ENCODE measurements at places on chromosomes 6 and 20. TPM values are rescaled to one million over a fixed set of nuclear protein-coding genes. Genes with fewer than 3 reads are reported as not detected.

DNA sequence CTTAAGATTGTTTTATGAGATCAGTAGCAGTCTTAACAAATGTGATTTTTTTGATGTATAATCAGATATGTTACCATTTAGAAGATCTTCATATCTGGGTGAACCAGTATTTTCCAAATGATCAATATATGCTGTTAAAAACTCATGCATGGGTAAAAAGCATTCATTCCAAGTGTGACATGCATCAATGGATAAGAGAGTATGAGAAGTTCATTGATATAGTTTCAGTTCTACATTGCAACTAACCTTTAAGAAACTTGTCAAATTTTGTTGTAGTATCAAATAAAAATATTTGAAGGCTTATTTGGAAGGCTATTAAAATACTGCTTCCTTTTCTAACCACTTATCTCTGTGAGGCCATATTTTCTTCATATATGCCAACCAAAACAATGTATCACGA is 117.7 kb downstream of the FIG4 start:
- no peaks in the 10 kb centered on the region for H3K36me3 ChIP-seq
- H3K4me3 ChIP-seq, result no peak overlapping the region
- no peak overlapping the region for H3K27ac ChIP-seq
- DNase-seq, result no peak

HSPA12B gene
- 14.5 TPM for total RNA-seq

BMP5 gene
- total RNA-seq, result not detected

DNA sequence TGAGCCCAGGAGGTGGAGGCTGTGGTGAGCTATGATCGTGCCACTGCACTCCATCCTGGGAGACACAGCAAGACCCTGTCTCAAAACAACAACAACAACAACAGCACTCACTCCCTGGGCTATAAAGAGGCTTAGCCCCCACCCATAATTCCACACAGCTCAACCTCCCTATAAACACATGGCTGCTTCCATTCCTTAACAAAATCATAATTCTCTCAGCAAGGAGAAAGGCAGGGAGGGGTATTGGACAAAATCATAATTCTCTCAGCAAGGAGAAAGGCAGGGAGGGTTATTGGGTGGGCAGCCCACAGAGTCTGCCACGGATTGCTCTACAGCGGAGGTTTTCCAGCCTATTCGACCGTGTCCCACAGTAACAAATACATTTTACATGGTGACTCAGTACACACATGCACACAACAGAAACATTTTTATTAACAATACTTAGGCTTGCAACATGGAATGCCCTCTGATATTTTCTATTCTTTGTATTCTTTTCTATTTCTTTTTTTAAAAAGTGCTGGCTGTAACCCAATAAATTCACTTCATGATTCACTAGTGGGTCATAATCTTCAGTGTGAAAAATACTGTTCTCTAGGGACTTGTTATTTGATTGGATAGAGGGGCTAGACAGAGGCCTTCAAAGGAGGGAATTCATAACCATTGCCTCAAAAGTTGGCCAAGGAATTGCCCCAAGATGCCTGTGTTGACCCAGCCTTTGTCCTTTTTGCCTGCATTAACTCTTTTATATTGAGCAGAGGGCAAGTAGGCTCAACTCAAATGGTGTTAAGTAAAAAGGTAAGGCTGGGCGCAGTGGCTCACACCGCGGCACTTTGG is 50.6 kb upstream of the ZMYND8 start:
- no peaks in the 10 kb centered on the region for H3K27me3 ChIP-seq
- H3K36me3 ChIP-seq, result no peaks in the 10 kb centered on the region
- DNase-seq, result no peak
- H3K4me1 ChIP-seq, result peaks cover 2% of the 10 kb centered on the region
- no peak overlapping the region for H3K27ac ChIP-seq

DNA sequence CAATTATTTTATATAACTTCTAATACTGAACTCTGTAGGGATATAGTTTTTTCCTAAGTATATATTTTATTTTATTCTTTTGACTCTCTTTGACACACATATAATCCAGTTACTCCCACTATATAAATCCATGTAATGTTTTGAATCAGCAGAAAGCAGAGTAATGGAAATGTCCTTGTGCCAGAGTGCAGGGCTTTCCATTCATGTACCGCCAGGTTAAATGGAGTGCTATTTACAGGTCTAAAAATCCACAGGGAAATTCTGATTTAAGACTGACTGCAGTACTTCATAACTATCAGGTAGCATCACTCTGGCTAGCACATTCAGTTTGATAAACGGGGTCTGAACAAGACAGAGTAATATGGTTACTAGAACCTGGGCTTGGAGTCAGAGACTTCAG is 626.8 kb downstream of the COL12A1 start:
- no peaks in the 10 kb centered on the region for H3K27me3 ChIP-seq
- H3K36me3 ChIP-seq, result no peaks in the 10 kb centered on the region
- DNase-seq, result no peak
- H3K4me1 ChIP-seq, result no peaks in the 10 kb centered on the region
- H3K4me3 ChIP-seq, result no peak overlapping the region

LY6G6D gene
- not detected for total RNA-seq

DNA sequence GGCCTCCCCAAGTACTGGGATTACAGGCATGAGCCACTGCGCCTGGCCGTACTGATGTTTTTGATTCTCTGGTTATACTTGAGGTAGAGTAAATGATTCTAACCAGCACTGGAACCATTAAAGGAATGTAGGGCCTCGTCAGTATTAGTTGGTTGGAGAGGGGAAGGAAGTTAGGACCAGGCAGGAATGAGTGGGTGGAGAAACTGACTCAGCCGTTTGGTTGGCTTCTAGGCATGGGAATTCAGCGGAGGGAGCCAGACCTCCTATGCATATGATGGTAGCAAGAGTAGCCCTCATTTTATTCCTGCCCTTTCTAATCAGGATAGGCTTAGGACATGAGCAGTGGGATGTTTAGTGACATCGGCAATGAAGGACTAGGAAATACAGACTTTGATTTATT is 19.0 kb upstream of the SERINC3 start:
- H3K36me3 ChIP-seq, result no peaks in the 10 kb centered on the region
- peaks cover 2% of the 10 kb centered on the region for H3K4me1 ChIP-seq
- no peak overlapping the region for H3K4me3 ChIP-seq
- H3K27me3 ChIP-seq, result no peaks in the 10 kb centered on the region

DNA sequence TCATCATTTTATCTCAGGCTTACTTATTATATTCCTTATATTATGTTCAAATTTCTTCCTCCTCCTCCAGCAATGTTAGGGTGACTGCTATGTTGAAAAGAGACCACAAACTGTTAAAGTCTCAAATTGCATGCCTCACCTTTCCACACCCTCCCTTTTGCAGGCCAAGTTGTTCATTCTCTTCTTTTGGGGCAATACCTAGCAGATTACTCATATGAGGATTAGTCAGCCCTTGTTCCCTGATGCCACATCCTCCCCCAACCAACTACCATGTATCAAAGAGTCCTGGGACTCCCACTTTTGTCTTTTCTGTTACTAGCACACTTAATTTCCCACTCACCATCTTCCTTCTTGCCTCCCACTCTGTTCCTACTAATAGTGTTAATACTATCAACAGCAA is 434.7 kb downstream of the BCKDHB start:
- H3K27ac ChIP-seq, result no peak overlapping the region
- H3K36me3 ChIP-seq, result no peaks in the 10 kb centered on the region
- no peak for DNase-seq
- H3K4me3 ChIP-seq, result no peak overlapping the region

- DNase-seq, result peak; percentile 87
- peak within 1 kb of the TSS; percentile 95 for H3K4me3 ChIP-seq
- H3K36me3 ChIP-seq, result no peaks in the 10 kb centered on the region
- H3K27ac ChIP-seq, result peak within 1 kb of the TSS; percentile 99
- no peaks in the 10 kb centered on the region for H3K27me3 ChIP-seq
These were observed at the start of gene TEAD3 for GRCh38 chr6:35496841-35497570. Gene TEAD3, minus strand, starts transcription at chr6:35497079.

GRCh38 chr20:38842026-38842425 is 36.5 kb downstream of the PPP1R16B start:
- no peak overlapping the region for H3K27ac ChIP-seq
- no peak overlapping the region for H3K4me3 ChIP-seq
- H3K36me3 ChIP-seq, result no peaks in the 10 kb centered on the region
- H3K4me1 ChIP-seq, result no peaks in the 10 kb centered on the region
- H3K27me3 ChIP-seq, result no peaks in the 10 kb centered on the region
- DNase-seq, result no peak

VGLL2 gene
- total RNA-seq, result not detected

GRCh38 chr6:11288065-11288464 is 55.6 kb upstream of the NEDD9 start:
- DNase-seq, result no peak
- no peaks in the 10 kb centered on the region for H3K4me1 ChIP-seq
- no peak overlapping the region for H3K27ac ChIP-seq

OOEP gene
- total RNA-seq, result not detected

- no peak for DNase-seq
- H3K4me3 ChIP-seq, result no peak overlapping the region
- no peaks in the 10 kb centered on the region for H3K27me3 ChIP-seq
- H3K27ac ChIP-seq, result no peak overlapping the region
- H3K36me3 ChIP-seq, result no peaks in the 10 kb centered on the region
These were observed 361.0 kb downstream of the CD83 start for GRCh38 chr6:14478381-14479225.

SRMS gene
- not detected for total RNA-seq

GRCh38 chr20:46305331-46305972 is 2.8 kb downstream of the CDH22 start:
- no peak for DNase-seq
- no peak overlapping the region for H3K4me3 ChIP-seq
- no peaks in the 10 kb centered on the region for H3K36me3 ChIP-seq
- H3K27me3 ChIP-seq, result no peaks in the 10 kb centered on the region
- no peak overlapping the region for H3K27ac ChIP-seq

OTOR gene
- total RNA-seq, result not detected

All from ovary (tissue), 10 donors.